ENCODE measurements at places on chromosomes 1 and 21. TPM values are rescaled to one million over a fixed set of nuclear protein-coding genes. Genes with fewer than 3 reads are reported as not detected.

HUNK gene
- total RNA-seq: not detected

AIM2 gene
- total RNA-seq: not detected

COL24A1 gene
- total RNA-seq: not detected

TGFB2 gene
- 2.5 TPM for total RNA-seq

Data from mammary microvascular endothelial cell (primary cell).